Smooth muscle cell of trachea (primary cell): ENCODE measurements at places on chromosomes 11 and 22. TPM values are rescaled to one million over a fixed set of nuclear protein-coding genes. Genes with fewer than 3 reads are reported as not detected.

OR5P2 gene
- total RNA-seq, result not detected in 2 replicates

C22orf31 gene
- 0.15 TPM in 1 of 2 replicates, not detected in the other for total RNA-seq

TMEM45B gene
- total RNA-seq, result not detected in 2 replicates

MMP1 gene
- total RNA-seq, result 78.2 and 425 TPM in 2 replicates
